ENCODE measurements at places on chromosomes 3 and 15. TPM values are rescaled to one million over a fixed set of nuclear protein-coding genes. Genes with fewer than 3 reads are reported as not detected.

DNA sequence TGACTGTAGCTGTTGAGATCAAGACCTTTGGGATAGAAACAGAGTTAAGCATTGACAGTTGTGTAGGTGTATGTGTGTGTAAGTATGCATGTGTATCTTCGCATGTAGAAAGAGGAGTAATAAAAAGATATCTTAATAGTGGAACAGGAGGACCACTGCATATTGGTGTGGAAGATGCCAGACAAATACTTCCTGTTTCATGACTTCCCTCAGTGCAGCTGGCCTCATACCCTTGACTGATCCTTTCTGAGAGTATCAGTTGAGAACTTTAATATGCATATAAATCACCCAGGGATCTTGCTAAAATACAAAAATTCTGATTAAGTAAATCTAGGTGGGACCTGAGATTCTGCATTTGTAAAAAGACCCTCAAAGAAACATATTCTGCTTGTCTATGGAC is 8.5 kb upstream of the ZBED2 start:
- no peak for DNase-seq

- DNase-seq, result no peak
These were observed 470.2 kb upstream of the PROK2 start for GRCh38 chr3:72255191-72255590.

DNA sequence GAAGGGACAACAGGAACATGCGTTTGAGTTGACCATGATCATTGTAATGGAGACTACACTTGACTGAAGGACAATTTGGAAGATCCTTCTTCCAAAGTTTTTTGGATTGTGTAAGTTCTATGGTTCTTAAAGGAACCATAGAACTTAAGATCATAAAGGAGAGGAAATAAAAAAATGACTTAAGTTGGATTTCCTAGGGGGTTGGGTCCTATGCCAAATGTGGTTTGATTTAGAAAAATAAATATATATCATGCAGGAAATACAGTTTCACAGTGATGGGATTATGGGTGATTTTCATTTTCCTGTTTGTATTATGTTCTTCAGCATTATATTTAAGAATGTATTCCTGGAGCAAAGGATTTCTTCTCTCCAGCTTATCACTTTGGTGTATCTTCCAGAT is 305.5 kb upstream of the DPH6 start:
- DNase-seq, result no peak

DNA sequence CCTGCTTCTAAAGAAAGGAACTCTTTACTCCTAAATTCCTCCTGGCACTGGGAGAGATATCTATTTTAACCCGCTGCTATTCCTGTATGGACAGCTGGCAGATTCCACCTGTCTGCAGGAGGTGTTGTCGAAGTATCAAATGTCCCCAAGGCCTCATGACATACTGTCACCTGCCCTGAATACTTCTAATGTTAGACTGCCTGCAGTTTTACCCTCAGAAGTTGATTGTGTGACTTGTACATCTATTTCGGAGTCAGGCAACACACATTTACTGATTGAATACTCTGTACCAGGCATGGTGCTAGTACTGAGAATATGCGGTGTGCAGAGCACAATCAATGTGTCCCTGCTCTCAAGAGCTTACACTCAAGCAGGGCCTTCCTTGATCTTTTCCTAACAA is 38.6 kb downstream of the PDZRN3 start:
- DNase-seq, result no peak

DNA sequence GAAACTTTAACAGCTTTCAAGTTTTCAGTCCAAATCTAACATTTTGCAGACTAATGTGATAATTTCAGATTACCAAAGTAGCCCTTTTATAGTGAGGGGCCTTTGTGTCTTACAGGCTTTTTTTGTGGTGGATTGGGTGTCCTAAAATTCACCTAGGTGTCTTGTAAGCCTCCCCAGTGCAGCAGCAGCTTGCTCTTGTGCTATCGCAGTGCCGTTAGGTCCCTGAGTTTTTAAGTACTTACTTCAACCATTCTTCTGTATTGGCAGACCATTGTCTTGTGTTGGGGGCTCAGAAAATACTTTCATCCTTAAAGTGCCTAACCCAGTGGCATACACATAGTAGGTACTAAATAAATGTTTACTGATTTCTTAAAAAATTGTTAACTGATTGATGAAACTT is 2.1 kb downstream of the PDE8A start:
- no peak for DNase-seq

DNA sequence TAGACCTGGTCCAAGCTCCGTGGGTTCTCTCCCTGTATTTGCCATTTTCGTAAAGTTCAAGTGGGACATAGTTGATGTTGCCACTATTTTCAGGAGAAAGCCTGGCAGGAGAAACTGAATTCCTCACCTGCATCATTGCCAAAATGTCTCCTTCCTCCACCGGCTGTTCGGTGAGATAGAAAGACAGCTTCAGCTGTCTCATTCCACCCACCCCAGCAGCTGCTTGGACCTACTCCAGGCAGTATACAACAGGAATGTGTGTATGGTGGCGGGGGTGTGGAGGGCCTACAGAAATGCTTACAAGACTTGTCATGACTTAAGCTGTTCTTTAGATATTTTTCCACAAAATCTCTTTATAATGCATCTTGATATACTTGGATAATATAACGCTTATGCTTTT is 132.7 kb upstream of the RAP2B start:
- DNase-seq, result no peak

- DNase-seq, result peak; percentile 56
These were observed 55.2 kb upstream of the HEG1 start for GRCh38 chr3:125110876-125111480.

DNA sequence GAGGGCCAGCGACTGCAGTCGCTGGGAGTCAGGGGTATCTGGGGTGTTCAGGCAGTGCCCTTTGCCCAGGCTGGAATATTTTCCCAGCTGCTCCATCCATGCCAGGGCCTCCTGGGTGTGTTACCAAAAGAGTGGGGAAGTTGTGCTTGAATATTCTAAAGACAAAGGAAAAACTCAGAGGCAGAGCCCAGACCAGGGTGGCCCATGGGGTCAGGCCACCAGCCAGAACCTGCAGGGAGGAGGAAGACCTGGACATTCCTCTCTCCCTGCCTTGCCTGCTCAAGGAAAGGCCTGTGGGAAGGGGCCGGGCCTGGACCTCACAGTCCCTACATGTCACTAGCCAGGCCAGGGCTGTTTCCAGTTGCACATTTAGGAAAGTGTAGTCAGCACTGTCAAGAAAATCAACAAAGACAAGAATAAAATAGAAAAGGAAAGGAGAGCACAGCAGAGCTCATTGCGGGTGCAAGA is 16.0 kb upstream of the KLF15 start:
- no peak for DNase-seq

- DNase-seq, result no peak
These were observed 1.2 kb downstream of the EOGT start for GRCh38 chr3:69012100-69012799.

- peak; percentile 31 for DNase-seq
These were observed 47.9 kb downstream of the PIK3CA start for GRCh38 chr3:179196098-179196497.

DNA sequence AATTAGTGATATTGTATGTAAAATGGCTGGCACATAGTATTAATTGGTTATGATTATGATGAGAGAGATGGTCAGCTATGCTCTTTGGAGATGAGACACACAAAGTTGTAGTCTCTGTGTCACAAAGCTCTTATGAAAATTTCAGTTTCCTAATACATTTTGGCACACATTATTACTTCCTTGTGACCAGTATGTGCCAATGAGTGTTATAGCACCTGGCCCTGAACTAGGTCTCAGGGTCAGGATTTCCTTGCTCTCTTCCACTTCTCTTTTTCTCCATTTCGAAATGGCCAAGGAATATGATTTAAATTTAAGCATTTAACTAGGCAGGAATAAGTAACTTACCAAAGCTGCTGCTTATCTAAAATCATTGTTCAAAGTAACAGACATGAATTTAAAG is 28.0 kb downstream of the TIPARP start:
- DNase-seq, result no peak

DNA sequence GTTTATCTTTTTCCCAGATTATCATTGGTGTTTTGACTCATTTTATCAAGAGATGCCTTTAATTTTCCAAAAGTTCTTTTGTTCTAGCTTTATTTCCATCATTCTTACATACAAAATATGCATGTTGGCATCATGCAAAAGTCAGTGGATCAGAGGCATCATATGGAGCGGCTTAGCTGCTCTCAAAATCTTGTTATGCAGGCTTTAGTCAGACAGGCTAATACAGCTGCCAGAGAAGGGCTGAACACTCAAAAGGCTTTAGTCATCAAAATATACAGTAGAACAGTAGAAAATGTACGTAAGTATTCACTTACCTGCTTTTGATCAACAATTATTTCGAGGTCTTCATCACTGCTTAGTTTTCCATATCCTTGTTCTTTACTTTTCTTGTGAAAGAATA is 65.5 kb downstream of the PEX5L start:
- no peak for DNase-seq

DNA sequence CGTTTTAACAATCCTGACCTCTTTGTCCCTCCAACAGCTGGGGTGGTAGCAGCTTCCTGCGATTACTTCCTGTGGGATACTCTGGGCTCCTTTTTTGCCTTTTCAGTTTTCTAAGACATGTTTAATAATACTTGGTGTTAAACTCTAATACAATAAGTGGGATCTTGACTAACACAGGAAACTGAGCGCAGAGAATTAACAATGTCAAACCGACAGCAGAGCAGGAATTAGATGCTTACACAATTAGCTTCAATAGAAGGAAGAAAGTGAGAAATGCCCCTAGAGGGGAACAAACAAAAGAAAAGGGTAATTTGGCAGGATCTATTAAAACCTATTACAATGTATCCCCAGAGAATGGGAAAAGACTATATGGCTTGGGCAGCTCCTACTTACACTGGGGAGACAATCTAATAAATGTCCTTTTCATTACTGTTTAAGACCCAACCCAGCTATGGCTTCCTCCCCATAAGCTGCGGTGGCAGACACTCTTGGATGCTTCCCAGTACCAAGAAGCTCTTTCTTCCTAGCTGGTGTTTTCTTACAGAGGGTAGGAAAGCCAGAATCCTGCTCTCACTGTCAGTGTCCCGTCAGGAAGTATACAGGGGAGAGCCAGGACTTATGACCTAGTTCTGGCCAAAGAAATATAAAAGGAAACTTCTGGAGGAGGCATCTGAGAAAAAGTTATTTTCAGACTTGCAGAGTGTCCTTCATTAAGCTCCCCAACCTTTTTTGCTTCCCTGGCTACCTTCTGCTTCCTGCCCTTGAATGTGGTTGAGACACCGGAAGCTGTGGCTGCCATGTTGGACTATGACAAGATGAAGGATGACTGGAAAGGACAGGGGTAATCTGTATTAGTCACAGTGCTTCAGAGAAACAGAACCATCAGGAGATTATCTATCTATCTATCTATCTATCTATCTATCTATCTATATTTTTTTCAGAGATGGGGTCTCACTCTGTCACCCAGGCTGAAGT is 194.1 kb upstream of the KBTBD8 start:
- peak; percentile 12 for DNase-seq

DNA sequence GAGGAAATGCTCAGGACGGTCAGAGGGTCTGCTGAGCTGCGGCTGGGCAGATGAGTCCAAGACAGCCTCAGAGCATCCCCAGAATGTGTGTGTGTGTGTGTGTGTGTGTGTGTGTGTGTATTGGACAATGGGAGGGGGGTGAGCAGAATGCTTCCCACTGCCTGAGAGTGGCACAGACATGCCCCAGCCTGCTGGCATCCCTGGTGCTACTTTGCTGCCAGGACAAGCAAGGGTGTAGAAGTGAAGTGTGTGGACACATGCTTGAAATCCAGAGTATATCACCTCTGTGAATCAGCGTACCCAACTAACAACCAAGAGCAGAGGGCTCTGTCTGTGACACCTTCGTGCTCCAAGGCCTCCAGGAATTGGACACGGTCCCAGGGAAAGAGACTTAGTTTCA is 76.3 kb downstream of the SLC9A9 start:
- DNase-seq, result no peak

DNA sequence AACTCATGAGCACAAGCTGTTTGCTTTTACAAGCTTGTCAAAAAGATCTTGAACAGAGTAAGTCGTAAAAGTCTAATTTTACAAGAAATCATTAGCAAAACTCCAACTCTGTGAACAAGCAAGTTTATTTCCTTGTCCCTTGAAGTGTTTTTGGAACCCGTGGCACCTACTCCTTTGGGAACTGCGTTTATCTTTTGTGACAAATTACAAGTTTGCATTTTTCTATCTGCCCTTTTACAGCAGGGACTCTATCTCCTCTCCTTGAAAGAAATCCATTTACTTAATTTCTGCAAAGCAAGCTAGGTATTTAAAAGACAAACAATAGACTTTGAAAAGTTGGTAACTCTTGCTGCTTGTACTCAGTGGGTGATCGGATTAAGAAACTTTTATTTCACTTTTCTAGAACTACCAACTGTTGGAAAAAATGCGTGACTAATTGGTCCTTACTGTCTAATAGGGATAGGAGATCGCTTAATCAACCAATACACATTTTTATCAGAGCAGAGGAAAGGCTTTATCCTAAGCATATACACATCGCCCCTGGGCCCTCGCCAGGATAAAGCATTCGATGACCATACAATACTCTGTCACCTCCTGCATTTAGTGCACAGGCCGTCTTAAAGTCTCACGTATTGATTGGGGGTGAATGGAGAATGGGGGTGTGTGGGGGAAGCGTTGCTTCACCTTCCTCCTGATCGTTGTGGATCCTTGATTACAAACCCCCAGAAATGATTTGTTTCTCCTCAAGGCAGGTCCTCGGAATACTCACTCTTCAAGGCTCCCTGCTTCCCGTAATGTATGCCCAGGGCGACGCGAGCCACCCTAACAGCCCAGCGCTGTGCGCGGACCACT is 1.7 kb downstream of the PRTG start:
- no peak for DNase-seq

GRCh38 chr3:22241110-22241509 is 490.1 kb upstream of the ZNF385D start:
- no peak for DNase-seq

C2CD4A gene
- total RNA-seq, result 0.67 TPM

TOPAZ1 gene
- not detected for total RNA-seq

DENND6A gene
- 10.1 TPM for total RNA-seq

STRIT1 gene
- not detected for total RNA-seq

MNS1 gene
- total RNA-seq, result 0.95 TPM

PTH1R gene
- not detected for total RNA-seq

TEX55 gene
- not detected for total RNA-seq

PRSS50 gene
- not detected for total RNA-seq

ZIC1 gene
- not detected for total RNA-seq

DOCK3 gene
- total RNA-seq, result 4.2 TPM

ACY1 gene
- total RNA-seq, result 64.5 TPM

GOLGA8T gene
- not detected for total RNA-seq

CD200 gene
- total RNA-seq, result 16.7 TPM
